Activated T-helper 1 cell treated with Interleukin-2 at 50 U/mL for 16 hours (primary cell): ENCODE measurements at places on chromosomes 5 and 9.

- DNase-seq = no peak
Observed at GRCh38 chr9:96565671-96566497, 53.8 kb downstream of the CDC14B start.

DNA sequence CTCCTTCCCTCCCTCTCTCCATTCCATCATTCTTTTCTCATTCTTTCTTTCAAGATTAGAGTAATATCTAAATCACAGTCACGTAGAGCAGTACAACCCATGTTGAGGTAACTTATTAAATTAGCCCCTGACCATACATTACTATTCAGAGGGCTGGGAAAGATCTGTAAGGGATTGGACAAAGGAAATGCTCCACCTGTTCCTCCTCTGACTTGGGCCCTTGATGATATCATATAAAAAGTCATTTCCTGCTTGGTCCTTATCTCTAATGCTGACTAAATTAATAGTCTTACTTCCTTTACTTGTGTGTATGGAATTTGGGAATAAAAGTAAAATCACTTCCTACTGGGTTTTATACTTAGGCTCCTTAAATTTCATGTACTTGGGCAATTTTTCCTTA is 40.8 kb downstream of the SNX18 start:
- DNase-seq = no peak

DNA sequence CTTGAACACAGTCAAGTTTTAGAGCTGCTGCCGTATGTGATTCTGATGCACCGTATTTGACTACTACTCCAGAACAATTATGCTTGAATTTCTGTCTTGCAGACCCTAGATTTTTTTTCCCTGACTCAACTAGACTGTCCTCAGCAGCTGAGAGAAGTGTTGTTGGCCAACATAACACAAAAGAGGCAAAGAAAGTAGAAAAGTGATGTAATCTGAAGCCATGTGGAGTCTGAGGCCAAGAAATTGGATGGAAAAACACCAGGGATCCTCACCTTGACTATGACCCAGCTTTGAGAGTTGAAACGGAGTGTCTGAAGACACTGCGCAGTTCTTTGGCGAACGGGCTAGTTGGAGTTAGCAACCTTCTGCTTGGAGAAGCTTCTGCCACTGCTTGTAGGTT is 36.3 kb upstream of the FGF1 start:
- DNase-seq = no peak

DNA sequence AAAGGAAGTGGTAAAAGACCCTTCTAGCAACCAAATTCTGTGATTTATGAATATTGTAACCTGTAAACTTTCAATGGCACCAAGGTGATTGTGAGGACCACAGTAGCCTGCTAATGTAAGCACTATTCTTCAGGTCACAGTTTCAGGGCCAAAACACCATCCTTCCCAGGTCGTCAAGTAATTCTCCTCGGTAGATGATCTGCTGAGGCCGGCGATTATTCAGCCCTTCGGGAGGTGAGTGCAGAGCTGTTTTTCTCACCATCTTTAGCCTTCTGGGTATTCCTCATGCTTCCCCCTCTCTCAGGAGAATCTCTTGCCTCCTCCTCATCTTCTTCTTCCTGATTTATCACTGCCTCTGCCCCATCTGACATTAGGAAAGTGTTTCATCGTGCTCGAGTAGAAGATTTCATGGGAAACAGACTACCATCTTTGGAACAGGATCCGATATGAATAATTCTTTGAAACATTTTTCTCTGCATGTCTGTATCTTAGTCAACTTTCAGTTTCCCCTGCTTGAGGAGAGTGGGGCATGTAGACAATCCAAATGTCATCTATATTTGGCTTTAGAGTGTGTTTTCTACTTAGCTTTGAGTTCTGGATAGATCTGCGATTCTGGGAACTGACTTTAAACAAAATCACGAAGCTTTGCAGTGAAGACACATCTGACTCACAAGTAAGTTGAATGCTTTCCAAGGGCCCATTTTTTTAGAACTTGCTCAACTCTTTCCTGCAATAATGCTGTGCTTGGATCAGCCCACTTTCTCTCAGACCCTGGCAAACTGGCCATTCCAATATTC is 173.9 kb downstream of the AOPEP start:
- DNase-seq = no peak

DNA sequence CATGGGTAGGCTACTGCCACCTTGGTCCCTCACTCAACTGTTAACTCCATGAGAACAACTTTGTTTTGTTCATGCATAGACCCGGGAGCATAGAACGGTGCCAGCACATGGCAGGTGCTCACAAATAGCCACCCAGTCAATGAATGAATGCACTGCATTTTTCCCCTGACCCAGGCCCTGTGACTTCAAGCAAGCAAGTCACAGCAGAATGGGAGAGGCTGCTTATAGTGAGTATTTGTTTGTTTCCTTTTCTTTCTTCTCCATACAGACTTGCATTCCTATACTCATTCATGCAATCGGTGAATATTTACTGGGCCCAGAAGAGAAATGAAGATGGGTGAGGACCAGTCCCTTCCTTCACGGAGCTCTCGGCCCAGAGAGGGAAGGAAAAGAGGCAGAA is 62.0 kb downstream of the SHB start:
- DNase-seq = no peak

DNA sequence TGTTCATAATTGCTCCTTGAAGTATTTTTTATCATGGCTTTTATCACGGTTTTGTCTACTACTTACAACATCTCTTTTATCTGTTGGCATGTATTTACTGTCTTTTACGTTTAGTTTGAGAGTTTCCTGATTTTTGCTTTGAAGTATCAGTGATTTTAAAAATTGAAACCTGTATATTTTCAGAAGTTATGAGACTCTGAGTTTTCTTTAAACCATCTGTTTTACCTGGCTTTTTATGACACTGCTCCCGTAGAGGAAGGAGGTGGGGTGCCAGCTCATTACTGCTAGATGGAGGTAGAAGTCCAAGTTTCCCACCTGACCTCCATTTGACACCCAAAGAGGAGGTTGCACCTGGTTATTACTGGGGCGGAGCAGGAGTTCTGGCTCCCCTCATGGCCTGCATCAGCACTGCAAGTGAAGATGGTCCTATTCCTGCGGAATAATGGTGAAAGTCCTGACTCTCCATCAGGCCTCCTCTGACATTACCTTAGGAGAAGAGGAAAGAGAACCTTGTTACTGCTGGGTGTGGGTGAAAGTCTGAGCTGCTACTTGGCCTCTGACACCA is 10.0 kb upstream of the ZNF131 start:
- no peak for DNase-seq

GRCh38 chr5:80654054-80654390 is 430 bp upstream of the MSH3 start:
- DNase-seq = no peak

- no peak for DNase-seq
Observed at GRCh38 chr5:1405539-1406530, 39.4 kb downstream of the SLC6A3 start.
